HL-60 (cell line): ENCODE measurements at places on chromosomes 1 and 21.

GRCh38 chr1:50822035-50822776 lies 137.9 kb downstream of the FAF1 start:
- no peak for DNase-seq

DNA sequence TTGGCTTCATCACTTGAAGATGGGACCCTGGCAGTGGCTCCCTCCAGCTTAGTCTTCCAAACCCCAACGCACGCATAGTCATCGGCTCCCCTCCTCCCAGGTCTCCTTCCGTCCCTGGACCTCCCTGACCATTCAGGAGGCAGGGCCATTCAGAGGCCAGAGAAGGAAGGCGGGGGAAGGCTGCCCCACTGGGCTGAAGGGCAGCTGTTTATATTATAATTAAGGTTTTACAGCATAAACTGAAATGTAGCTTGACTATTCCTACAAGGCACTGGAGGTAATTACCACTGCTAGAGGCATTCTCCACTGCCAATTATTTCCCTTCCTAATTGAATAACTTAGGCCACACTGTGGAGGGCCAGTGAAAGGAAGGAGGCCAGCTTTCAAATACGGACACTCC lies 170.6 kb upstream of the PROX1 start:
- DNase-seq = no peak

- no peak for DNase-seq
Observed at GRCh38 chr1:202235003-202235660, 41.5 kb downstream of the LGR6 start.

- DNase-seq = no peak
Observed at GRCh38 chr1:12369258-12369657, 139.4 kb downstream of the VPS13D start.

DNA sequence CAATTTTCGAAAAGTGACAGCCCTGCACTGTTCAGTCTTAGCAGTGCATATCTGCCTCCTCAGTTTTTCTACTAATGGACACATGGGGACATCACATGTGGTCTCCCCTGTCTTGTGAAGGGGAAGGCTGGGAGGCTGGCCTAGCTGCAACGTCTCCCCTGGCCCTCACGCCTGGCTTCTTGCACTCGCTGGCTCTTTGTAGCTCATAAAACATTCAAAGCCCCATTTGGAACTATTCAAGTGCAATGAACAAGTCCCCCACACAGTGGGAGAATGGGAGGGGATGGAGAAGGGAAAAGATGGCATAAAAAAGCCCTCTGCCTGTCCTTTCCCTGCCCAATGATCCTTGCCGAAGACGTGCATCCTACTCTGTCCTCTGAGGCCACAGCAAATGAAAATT lies 73.6 kb downstream of the PGBD5 start:
- no peak for DNase-seq
